ENCODE measurements at places on chromosomes 16 and 17.
A peak's percentile ranks its signal among the peaks of the same experiment; 100 is the strongest.

- DNase-seq, result peak; percentile 66
Observed at GRCh38 chr17:78915872-78916632, 9.1 kb downstream of the TIMP2 start.

DNA sequence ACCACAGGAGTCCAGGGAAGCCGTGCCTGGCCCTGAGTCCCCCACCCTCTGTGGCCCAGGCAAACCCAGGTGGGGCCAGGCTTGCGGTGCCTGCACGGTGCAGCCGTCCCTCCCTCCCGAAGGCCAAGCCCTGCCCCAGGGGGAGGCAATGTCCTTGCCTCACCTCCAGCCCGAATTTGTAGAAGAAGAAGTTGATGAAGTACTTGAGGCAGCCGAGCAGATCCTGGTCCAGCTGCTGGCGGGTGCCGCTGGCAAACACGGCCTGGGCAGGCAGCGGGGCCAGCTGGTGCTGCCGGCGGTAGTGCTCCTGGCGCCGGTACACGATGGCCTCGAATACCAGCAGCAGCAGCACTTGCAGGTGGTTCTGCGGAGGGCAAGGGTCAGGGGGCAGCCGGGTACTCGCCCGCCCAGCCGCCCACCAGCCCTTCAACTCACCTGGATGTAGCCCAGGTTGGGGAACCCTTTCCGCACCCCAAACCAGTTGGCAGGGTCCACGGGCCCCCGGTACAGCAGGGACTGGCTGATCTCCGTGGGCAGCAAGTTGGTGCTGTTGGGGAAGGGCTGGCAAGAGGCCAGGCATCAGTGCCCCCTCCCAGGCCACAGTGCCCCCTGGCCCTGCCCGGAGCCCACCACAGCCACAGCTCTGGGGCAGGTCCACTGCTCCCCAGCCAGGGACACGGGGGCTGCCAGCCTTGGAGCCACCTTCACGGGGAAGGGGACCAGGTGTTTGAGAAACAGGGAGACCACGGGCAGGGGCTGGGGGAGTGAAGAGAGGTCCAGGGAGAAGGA, 26.1 kb downstream of the CTU2 start:
- DNase-seq, result no peak

GRCh38 chr16:4402439-4403132, 13.8 kb downstream of the CORO7 start:
- peak; percentile 69 for DNase-seq

DNA sequence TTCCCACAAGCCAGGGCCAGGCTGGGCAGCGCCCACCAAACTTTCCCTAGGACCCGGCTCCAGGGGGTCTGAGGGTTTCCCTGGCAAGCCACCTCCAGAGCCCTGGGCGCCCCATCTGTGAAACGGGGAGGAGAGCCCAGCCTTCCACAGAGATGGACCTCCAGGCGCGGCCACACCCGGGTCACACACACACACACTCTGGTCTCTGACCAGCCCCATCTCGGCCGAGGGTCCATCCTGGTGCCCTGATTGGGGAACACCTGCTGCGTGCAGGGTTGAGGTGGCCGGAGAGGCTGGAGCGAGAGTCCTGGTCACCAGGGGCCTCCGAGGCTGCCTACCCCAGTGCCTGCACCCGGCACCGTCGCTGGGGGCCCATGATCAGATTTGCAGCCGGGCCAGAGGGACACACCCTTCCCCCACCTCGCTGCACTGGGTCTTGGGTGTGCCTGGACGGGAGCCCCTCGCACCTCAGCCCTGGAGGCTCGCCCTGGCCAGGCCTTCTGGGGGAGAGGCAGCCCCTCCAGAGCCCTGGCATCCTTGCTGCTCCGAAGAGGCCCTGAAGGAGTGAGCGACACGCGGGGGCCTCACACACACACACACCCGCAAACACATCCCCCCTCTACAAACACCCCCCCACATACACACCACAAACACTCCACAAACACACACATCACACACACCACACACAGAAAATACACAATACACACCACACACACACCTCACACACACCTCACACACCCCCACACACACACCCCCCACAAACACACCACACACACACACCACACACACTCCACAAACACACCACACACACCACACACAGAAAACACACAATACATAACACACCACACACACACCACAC, 29.7 kb downstream of the SLC25A10 start:
- DNase-seq, result no peak

DNA sequence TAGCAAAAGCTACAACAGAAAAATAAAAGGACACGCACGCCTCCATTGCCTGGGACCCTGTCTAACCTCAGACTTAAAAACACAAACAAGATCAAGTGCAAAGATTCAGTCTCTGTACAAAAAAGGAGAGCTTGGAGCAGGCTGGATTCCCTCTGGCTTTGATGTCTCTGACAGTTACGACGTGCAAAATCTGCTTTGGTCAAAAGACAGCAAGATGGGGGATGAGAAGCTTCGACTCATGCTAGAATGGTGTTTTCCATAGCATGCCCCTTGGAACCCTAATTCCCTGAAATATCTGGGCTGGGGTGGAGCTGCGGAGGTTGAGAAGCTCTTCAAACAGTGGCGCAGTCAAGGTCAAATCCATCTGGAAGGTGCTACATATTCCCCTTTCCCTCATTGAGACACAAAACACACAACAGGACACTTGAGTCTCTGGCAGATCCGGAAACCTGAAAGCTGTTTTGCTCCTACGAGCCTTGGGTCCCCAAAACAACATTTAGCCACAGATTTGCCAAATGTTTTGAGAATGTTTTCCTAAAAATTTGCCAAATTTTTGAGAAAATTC, 9.1 kb downstream of the MYH11 start:
- no peak for DNase-seq

- no peak for DNase-seq
Observed at GRCh38 chr16:75102595-75102994, 14.0 kb downstream of the LDHD start.

DNA sequence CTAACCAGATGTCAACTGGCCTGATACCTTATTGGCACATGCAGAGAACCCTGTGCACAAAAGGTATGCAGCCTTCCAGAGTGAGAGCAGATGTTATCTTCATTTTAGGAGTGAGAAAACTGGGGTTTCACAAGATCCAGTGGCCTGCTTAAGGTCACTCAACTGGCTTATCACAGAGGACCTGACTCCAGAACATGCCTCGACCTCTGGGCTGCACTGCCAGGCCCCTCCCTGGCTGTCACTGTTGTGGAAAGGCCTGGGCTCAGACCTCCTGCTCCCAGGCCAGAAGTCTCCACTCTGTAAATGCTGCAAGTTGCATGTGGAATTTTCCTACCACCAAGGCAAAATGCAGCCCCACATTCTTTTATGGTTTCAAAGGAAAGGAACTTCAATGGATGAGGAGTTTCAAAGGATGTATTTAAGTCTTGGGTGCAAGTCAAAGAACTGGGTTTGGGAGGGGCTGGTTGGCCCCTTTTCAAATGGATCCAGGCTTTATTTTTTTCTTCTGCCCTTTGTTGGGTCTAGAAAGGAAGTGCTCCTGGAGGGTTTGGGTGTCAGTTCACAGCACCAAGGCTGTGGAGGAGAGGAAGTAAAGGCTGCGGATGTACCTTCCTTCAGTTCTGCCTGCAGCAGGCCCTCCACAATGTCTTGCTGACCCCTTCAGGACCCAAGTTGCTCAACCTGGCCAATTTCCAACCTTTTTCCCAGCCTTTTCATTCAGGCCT, 30.4 kb upstream of the SMPD3 start:
- no peak for DNase-seq

GRCh38 chr16:68664297-68664696, 19.2 kb downstream of the CDH3 start:
- DNase-seq, result peak; percentile 20
